ENCODE measurements at places on chromosomes 5 and 9.
A peak's percentile ranks its signal among the peaks of the same experiment; 100 is the strongest.

- peak; percentile 91 for DNase-seq
These were observed 251.2 kb downstream of the NFIB start for GRCh38 chr9:14062586-14063221.

DNA sequence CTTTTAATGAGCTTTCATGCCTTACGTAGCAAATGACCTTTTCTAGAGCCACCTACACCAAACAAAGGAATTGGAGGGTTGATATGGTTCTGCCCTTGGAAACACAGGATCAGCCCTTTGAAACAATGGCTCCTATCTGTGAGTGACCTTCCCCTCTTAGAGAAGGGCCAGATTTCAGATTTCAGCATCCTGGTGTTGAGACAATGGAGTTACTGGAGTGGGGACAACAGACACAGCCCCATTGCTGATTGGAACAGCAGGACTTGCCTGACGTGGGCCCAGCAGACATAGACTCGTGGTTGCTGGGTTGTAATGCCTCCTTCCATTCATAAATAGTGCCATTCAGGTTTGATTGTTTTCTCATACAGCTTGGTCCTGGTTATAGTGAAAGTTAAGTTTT, 96.0 kb downstream of the GALNT10 start:
- DNase-seq: no peak

- no peak for DNase-seq
These were observed 58.6 kb downstream of the ENC1 start for GRCh38 chr5:74581988-74582365.

DNA sequence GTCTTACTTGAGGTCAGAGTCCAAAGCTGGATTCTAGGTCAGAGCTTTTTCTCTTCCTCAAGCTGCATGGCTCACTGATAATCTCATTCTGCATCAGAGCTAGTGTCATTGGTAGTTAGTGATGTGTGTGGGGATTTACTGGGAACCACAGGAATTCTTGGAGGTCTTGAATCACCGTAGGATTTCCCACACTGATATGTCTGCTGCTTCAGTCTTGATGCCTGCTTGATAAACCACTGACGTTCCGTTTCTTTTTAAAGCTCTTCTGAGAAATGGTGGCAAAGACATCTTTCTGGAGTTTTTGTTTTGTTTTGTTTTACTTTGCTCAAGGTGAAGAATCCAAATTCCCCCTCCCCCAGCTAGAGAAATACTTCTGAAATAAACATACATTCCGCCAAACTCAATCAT, 1.2 kb upstream of the GARIN3 start:
- DNase-seq: no peak

- DNase-seq: no peak
These were observed 299.4 kb downstream of the MARCHF11 start for GRCh38 chr5:15880201-15880600.

DNA sequence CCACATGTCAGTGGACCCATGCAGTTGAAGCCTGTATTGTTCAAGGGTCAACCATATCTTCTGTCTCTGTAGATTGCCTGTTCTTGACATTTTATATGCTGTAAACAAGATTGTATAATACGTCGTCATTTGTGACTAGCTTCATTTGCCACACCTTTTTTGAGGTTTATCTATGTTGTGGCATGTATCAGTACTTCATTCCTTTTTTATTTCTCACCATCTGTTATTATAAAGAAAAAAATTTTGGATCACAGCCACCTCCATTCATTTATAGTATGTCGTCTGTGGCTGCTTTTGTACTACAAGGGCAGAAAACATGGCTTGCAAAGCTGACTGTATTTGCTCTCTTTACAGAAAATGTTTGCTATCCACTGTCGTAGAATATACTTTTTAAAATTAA, 72.4 kb downstream of the TEK start:
- no peak for DNase-seq

DNA sequence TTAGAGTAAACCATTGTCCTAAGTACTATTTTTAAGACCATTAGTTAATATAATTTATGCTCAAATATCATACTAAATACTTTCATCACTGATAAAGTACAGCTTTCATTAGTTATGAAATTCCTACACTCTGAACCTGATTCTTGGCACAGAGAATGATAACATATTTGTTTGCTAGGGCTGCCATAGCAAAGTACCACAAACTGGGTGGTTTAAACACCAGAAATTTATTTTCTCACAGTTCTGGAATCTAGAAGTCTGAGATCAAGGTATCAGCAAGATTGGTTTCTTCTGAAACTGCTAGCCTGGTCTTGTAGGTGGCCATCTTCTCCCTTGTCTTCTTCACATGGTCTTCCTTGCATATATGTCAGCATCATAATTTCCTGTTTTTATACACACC, 608.4 kb downstream of the TLE1 start:
- DNase-seq: no peak

DNA sequence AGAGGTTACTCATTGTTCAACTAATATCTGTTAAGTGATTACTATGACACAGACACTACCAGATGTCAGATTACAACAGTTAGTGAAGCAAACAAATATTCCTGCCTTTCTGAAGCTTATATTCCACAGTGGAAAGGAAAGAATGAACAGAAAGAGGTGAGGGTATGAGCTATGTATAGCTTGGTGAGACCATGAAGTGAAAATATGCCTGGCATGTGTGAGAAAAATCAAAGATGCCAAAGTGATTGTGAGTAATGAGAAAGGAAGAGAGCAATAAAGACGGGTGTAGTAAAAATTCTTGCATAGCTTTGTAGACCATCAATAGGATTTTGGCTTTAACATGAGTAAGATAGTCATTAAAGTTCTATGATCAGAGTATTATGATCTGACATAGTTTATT, 734.5 kb upstream of the NUDT12 start:
- DNase-seq: no peak

DNA sequence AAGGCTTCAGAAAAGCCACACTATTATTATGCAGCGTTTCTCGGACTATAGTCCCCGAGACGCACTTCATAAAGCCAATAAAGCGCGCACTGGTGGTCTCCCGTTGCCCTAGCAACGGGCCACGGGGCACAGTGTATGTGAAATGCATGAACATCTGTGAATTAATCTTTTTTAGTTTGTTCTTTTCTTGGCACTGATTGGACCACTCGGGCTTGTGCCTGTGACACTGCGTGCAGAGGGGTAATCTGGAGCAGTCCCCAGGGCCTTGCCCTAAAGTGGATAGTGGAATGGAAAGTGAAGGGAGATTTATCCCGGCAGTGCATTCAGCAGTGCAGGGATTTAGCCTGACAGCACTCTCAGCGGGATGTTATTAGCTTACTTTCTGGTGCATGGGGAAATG, 92.1 kb downstream of the TLE4 start:
- DNase-seq: no peak

DNA sequence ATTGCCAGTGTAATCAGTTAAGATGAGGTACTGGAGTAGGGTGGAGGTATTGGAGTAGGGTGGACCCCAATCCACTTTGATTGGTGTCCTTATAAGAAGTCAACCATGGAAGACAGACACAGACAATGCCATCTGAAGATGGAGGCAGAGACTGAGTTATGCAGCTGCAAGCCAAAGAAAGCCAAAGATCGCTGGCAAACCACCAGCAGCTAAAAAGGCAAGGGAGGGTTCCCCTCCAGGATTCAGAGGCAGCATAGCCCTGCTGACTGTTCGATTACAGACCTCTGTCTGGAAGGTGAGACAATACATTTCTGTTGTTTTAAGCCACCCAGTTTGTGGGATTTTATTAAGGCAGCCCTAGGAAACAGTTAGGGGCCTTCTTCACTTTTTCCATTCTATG, 30.5 kb upstream of the CKMT2 start:
- DNase-seq: no peak

- DNase-seq: no peak
These were observed 726.4 kb upstream of the GRAMD2B start for GRCh38 chr5:125696762-125697161.

DNA sequence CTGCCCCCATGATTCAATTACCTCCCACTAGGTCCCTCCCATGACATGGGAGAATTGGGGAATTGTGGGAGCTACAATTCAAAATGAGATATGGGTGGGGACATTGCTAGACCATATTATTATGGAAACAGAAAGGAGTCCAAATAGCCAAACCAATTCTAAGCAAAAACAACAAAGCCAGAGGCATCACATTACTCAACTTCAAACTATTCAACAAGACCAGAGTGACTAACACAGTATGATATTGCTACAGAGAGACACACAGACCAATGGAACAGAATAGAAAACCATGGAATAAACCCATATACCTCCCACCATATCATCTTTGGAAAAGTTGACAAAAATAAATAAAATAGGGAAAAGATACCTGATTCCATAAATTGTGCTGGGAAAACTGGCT, 710.5 kb upstream of the CDH9 start:
- DNase-seq: no peak

GRCh38 chr9:107345327-107345726, 62.2 kb downstream of the RAD23B start:
- no peak for DNase-seq

GRCh38 chr5:22352493-22352892, 500.7 kb downstream of the CDH12 start:
- no peak for DNase-seq

DNA sequence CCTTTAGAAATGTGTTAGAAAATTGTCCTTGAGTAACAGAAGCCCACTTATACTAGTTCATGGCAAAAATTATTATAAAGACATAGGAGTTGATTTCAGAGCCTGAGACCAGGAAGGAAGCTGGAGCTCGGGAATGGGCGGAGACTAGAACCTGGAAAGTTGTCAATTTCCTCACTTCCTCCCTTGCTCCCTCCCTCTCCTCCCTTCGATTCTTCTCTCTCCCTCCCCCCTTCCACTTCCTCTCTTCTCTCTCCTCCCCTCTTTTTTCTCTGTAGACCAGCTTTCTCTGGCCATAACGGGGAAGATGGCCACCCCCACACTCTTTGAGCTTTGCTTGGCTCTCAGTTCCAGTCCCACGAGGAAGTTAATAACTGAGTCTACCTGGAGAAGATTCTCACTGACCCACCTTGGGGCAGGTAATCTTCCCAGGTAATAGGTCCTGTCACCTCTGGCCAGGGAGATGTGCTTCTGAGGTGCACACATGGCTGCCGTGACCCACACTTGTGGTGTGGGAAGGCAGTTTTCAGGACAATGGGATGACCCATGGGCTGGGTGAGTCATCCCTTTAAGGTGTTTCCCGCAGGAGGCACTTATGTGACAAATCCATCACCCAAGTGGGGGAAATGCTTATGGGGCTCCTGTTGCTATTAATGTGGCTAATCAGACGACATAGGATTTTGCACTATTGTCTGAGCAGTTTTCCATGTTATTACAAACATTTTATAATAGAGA, 78.7 kb downstream of the HSPA4 start:
- DNase-seq: no peak

DNA sequence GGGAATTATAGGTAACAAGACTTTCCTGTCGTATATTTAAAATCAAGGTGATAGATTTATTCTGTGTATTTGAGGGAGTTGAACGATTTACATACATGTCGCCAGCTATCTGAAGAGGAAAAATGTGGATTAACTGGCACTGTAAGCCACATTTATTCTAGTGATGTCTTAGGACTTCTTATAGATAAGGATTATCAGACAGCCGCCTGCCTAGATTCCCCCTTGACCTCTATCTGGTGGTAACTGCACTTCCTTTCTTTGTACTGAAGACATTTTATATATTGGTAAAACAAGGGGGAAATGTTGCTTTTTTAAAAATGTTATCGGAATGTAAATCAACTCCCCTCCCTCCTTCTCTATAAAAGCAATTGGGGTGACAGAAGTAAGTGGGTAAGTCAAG, 39.3 kb upstream of the F2RL2 start:
- no peak for DNase-seq

- no peak for DNase-seq
These were observed 108.2 kb upstream of the MPDZ start for GRCh38 chr9:13387734-13388067.

GRCh38 chr9:35180801-35181200, 19.0 kb downstream of the UNC13B start:
- DNase-seq: no peak

GRCh38 chr9:120616966-120617935, 37.3 kb upstream of the CDK5RAP2 start:
- no peak for DNase-seq

DNA sequence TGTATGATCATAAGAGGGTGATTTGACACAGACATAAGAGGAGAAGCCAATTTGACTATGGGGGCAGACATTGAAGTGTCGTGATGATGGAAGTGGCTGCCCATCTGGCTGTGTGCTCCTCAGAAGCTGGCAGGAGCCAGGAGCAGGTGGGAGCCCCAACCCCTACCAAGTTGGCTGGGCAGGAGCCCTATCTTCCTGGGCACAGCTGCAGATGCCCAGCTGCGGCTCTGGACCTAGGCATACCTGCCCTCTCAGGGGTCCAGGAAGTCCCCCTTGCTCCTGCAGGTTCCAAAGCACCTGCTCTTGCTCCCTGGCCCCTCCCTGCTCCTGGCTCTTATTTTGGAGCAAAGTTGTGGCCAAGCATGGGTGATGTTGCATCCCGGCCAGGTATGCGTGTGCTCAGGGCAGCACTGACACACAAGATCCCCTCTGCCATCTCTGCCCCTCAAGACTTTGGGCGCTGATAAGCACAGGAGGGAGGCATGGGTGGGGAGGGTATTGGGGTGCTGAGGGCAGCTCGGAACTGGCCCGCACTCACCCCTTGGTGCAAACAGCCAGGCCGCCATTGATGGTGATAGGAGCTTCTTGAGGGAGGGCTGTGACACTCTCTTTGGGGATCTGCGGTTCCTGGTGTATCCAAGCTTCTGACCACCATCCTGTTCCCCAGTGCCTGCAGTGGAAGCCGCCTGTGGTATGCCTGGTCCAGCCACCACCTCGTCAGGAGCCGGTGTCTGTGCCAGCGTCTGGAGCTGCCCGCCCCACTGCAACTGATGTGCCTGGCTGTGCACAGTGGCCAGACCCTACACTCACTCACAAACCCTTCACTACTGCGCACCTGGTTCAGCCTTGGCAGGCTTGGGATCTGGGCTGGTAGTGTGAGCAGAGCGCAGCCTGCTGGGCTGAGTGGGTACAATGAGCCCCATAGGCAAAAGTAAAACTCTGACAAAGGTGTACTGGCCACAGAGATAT, 230.9 kb downstream of the CDH9 start:
- no peak for DNase-seq

DNA sequence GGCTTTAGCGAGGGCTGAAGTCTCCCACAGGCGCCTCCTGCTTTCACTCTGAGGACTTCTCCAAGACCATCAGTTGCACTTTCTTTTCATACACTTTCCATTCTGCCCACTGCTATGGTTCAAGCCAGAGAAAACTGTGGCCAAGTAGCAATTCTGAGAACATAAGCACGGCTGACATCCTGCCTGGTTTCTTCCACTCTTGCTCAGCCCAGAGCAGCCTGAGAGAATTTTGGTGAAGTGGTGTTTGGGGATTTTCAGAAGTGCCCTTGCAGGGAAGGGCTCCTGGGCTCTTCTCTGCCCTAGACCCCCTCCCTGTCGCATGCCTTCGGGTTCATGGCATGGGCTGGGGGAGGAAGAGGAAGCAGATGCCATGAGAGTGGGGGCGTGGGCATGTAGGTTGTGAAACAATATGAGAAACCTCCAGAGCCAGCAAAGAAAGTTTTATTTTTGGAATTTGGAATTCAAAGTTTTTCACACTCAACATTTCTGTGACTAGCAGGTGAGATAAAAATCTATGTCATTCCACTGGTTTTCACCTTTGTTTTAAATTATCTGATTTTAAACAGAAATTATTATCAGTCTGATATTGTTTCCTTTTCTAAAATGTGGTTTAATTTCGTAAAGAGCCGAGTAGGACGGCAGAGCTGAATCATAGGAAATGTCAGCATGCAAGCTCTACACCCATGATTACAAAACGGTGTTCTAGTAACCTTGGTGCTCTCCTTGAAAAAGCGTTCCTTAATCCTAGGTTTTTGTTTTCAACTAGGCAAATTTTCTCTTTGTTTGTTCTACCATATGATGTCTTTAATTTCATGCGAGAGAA, 27.8 kb upstream of the TNFSF8 start:
- no peak for DNase-seq
